Stimulated activated CD4-positive, alpha-beta T cell treated with anti-CD3 and anti-CD28 coated beads, Interleukin-1b, Interleukin-23, amount 100 ng/mL, for 48 hours (primary cell): ENCODE measurements at places on chromosomes 4 and X.

DNA sequence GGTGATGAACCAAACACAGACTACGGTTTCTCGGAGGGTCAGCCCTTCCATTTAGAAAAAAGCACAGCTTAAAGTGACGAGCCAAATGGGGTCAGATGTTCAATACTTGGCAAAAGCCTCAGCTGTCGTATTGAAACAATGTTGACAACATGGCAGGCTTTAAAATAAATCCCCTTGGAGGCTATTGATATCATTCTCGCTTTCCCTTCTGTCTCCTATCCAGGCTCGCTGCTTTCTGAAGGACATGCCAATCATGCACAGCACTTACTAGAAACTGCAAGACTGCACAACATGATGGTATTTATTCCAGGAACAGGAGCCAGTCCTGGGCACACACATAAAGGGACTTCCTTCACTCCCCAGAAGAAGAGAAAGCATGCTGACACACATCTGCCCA lies 137.9 kb downstream of the SLC7A11 start:
- DNase-seq, result no peak

GRCh38 chr4:151857368-151857767 lies 96.6 kb upstream of the GATB start:
- no peak for DNase-seq

GRCh38 chr4:31995943-31996901 lies 1276.1 kb downstream of the PCDH7 start:
- no peak for DNase-seq

DNA sequence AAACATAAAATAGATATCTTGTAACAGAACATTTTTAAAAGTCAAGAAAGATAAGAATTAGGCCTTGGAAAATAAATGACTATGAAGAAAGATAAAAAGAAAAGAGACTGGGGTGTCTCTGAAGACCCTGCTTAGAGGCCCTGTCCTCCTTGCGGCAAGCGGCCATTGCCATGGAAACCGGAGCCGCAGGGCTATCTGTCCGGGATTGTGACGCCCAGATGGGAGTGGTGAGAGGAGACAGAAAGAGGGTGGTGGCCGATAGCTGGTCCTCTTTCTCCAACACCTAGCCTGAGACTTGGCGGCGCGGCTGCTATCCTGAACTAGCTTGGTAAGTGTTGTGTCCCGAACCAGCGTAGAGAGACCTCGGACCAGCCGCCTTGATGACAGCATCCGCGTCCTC lies at the start of gene DUSP21:
Gene DUSP21, plus strand, starts transcription at position 269 of the 400 bp plus-strand sequence. Its CDS starts 112 bp downstream, at position 381.
- no peak for DNase-seq

DNA sequence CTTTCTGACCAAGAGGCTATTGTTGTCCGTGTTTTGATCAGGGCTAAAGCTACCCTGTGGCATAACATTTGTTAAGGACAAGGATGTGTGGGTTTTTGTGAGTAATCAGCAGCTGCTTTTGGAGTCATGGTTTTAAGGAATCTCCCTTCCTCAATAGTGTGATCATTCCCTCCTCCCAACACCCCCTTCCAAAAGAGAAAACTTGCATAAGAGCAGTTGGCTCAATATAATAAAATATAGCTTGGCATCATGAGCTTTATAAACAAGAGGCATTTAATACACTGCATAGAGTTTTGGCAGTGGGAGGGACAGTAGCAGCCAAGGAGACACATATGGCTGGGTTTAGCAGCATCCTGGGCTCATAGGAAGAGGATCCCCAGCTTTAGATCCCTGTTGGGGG lies 84.7 kb downstream of the NHS start:
- DNase-seq, result no peak

- no peak for DNase-seq
Observed at GRCh38 chr4:85028910-85029309, 62.4 kb upstream of the WDFY3 start.
